Small intestine (tissue), 16 donors: ENCODE measurements at places on chromosomes 7 and 10.

DNA sequence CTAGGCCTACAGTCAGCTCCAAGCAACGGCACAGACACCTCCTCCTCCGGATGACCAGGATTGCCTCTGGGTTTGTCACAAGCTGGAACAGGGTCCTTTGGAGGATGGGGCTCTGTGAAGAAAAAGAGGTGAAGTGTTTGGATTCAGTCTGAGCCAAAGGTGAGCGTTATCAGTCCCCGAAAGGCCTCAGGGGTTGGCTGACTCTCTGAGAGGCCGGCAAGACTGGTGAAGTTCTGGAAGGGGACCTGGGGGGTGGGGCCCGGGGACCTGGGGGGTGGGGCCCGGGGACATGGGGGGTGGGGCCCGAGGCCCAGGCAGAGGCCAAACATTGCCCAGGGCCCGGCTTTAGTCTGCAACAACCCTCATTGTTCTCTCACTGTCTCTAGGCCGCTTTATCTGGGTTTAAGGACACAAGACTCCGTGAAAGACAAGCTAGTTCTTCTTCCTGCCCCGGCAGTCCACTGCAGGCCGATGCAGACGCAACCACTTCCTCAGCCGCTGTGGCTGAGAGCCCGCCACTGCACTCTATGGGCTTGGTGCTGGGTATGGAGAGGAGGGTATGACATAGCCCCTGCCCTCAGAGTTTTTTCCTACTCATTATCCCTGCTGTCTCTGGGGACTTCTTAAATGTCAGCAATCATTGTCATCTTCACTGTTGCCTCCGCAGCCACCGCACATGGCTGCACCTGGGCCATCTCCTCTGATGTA lies 27.4 kb upstream of the PSAP start:
- no peak for DNase-seq

GRCh38 chr10:74957285-74957961 lies 131.0 kb downstream of the KAT6B start:
- DNase-seq: no peak

GRCh38 chr10:22314852-22315251 lies 1.3 kb upstream of the COMMD3 start:
- DNase-seq: no peak

- DNase-seq: no peak
These were observed 48.4 kb upstream of the BET1 start for GRCh38 chr7:94052398-94053180.
